Neural crest cell (in vitro differentiated cells): ENCODE measurements at places on chromosomes 3 and 15.

- peak; percentile 65 for DNase-seq
Measured at GRCh38 chr15:97728791-97729190, 231.7 kb upstream of the ARRDC4 start.

DNA sequence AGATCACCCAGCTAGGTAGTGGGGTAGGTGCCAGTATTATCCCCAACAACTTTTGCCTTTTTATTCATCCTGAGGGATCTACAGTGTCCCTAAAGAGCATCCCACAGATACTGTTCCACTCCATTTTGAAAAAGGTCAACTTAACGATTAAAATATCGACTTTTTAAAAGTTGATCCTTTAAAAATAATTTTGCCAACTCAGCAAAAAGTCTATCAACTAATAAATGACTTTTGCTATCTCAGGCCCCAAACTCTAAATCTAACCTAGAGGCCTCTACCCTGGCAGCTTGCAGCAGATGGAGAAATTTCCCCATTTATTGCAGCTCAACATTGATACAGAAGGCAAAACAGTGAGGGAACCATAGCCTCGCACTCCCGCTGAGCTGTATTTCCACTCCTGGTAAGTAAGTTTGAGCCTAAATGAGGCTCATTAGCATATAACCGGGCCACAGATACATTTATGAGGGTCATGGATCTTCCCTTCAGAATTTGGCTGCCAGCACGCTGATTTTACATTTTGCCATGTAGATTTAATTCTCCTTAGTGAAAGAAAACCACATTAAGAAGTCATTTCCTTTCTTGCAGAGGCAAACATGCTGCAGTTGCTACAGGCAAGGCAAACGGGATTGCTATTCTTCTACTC, 704.1 kb upstream of the CFAP20DC start:
- DNase-seq, result no peak

GRCh38 chr3:94036909-94037507, 8.6 kb upstream of the STX19 start:
- no peak for DNase-seq

- no peak for DNase-seq
Measured at GRCh38 chr3:79245284-79246138, 522.3 kb downstream of the ROBO1 start.

GRCh38 chr15:32994810-32995424, 199.6 kb downstream of the FMN1 start:
- no peak for DNase-seq

GRCh38 chr3:30984855-30985749, 90.6 kb upstream of the GADL1 start:
- no peak for DNase-seq

DNA sequence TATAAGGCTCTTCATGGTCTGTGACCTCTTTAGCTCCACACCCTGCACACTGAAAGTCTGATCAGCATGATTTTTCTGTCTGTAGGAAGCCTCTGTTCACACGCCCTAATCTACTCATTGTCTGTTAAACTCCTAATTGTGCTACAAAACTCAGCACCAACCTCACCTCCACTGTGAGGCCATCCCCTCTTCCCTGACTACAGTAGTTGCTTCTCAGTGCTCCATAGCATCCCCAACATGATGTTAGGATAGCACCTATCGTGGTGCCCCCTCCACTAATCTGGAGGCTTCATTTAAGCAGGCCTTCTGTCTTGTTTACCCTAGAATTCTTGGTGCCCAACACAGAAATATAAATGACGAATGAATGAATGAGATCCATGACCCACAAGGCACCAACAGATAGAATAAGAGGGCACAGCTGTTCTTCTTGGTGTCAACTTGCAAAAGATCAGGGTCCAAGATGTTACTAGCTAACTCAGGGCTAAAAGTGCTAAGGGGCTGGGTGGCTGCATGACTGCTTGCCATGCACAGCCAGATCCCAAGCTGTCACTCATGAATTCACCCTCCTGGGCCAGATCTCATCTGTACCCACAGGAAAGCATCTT, 55.2 kb upstream of the HEG1 start:
- no peak for DNase-seq

DNA sequence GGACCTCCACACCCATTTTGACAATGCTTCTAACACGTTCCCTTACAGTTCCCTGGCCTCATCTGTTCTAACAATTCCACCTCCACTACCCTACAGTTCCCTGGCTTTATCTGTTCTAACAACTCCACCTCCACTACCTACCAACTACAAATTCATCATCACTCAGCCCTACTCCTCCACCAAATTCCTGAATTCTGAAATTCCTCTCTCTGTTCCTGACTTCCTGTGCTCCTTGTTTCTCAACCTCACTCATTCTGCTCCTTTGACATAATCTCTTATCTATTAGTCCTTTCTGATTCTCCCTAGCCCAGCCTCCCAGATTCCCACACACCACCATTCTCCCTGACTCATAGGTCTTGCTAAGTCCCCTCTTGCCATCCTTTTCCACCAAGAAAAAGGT, 22.5 kb downstream of the UPK1B start:
- no peak for DNase-seq

- peak; percentile 62 for DNase-seq
Measured at GRCh38 chr3:126287536-126288241, 69.5 kb downstream of the KLF15 start.

DNA sequence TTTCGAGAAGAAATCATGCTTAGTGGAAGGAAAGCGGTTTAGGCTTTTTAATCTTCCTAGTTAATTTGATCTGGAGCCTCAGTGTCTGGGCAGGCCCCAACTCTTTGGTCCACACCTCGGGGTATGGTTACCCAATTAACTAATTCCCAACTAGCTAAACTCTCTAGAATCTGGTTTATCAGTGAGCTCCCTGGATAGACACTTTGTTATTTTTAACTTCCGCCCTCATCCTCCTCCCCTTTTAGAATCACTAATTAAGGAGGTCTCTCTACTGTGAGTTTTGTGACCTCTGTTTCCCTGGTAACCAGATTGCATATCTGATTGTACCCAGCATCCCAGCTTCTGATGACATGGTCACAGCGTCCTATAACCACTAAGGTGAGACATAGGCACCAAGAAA, 112.2 kb downstream of the RARB start:
- no peak for DNase-seq

DNA sequence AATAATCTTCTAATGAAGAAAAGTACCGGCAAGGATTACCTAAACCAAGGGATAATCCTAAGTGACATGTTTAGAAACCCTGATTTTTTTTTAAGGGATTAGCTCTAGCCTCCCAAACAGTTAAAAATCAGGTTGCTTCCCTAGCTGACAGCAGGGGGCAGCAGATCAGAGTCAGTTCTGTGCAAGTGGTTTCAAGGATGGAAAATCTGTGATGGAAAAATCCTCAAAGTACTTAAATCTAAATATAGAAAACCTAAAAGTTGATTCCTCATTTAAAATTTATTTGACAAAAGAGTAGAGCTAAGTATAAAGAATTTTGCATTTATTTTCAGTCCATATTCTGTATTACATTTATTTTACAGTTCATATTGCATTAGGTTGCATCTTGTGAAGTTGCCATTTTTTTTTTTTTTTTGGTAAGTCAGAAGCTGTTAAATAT, 107.6 kb downstream of the PEX5L start:
- peak; percentile 64 for DNase-seq
